Activated effector memory CD4-positive, alpha-beta T cell treated with anti-CD3 and anti-CD28 coated beads, Interleukin-2, amount 50 U/mL, for 16 hours (primary cell): ENCODE measurements at places on chromosomes 5 and 9.

DNA sequence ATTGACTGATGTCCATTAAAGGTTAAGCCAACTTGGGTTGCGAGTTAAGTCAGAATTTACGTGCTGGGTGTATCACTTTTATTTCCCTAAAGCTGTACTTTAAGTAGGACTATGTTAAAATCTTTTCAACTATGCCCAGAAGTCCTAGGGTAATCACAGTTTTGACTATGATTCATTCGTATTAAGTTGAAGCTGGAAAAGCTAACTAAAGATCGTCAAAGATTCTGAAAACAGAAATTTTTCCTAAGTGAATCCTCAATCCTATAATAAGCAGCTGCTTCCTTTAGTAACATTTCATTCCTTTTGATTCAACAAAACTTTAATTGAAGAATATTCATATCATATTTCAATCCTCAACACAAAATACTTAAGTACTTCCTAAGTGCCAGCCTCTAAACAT is 460.4 kb downstream of the ACTL7B start:
- no peak for DNase-seq

DNA sequence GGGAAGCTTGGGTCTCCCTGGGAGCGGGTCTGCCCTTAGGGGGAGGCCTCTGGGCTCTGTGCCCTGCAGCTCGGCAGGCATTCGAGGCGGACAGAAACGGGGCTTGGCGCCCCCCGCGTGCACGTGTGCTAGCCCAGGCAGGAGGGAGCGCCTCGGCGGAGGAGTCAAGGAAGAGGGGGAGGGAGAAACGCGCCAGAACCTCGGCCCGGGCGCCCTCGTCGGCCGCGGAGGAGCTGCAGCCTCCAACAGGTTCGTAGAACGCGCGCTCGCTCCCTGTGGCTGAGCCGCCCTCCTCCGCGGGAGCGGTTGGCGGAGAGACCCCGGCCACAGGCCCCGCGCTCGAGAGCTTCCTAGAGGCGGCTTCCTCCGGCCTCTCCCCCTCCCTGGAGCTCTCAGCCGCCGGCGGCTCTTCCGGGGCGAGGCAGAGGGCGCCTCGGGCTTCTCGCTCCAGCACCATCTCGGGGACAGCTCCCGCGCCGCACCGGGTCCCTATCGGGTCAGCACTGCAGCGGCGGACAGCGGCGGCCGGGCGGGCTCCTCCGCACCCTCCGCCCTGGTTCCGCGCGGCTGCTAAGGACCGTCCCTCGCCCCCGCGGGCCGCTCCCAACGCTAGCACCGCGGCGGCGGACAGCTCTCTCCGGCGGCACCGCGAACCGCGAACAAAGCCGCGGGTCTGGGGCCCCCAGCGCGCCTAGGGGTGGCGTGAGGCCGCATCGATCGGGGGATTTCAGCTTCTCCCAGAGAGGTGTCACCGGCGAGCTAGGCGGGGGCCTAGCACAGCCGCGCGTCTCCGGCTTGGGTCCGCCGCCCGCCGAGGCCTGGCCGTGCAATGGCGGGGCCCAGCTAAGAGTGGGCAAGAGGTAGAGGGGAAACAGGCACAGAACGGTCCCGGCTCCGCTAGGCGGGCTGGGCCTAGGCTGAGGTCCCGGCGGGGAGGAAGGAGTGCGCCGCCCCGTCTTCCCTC is 74.6 kb upstream of the CPLX2 start:
- DNase-seq, result peak; percentile 90

- DNase-seq, result no peak
These were observed 5.5 kb upstream of the MAML1 start for GRCh38 chr5:179727106-179727505.

GRCh38 chr5:59525957-59526356 is 367.6 kb downstream of the PDE4D start:
- DNase-seq, result no peak

DNA sequence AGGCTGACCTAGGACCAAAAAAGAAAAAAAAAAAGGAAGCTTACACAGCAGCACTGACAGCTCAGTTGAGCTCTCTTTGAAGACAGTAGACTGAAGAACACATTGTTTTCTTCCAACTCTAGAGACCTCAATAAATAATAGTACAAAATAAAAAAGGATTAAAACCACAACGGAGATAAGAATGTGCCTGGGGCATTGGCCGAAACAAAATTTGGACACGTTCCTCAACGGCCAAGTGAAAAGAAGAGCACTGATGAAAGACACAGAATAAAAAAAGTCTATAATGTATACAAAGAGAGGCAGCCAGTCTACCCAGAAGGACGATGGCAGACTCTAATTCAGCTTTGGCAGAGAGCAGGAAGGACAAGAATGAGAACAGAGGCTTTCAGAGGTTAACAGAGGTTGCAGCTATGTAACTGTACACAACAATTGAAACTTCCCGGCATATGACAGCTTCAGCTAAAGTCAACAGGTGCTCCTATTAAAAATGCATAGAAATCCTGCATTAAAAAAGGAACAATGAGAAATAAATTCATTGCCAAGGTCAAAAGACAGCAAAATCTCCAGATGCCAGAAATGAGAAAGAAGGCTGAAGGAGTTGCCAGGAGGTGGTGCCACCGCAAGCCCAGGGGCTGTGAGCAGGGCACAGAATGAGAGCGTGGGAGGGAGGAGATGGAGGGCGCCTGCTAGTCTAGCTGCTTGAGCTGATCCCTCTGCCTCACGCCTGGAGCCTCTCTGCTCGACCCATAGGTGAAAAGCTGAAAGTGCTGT is 113.9 kb downstream of the DCP2 start:
- DNase-seq, result no peak

DNA sequence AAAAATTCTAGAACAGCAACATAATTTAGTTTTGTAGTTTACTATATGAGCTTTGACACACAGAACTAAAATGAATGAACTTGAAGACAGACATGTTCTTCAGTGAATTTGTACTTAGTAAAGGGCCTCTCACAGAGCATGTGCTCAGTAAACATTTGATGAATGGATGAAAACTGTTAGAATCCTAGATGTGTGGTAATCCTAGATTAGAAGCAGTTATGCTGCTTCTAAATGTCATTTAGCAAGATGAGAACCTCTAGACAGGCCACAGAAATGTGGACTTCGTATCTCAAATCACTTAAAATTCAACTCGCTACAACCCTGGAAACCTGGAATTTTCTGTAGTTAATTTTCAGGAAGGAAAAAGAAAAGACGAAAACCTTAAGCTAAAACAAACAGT is 8.5 kb downstream of the GOLPH3 start:
- no peak for DNase-seq

GRCh38 chr5:123125962-123126732 is 37.1 kb downstream of the PRDM6 start:
- DNase-seq, result no peak

GRCh38 chr5:56145511-56145910 is 87.6 kb downstream of the ANKRD55 start:
- DNase-seq, result no peak

- no peak for DNase-seq
These were observed 12.3 kb downstream of the MED10 start for GRCh38 chr5:6365977-6366590.

DNA sequence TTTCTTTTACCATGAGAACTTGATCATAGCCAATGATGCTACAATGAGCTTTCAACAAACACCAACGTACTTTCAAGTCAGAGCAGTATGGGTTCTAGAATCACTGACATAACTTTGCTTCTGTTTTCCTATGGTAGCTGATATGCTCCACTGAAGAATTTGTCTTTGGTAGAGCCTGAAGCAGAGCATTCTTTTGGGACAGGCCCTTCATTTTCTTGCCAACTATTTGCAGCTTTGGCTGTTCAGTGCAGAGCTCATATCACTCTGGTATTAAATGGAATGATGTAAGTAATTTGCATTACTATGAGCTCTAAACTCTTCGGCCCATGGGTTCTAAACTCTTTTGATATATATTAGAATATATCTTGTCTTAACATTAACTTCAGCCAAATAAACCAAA is 51.8 kb upstream of the APC start:
- no peak for DNase-seq

- no peak for DNase-seq
These were observed 334.2 kb downstream of the PDE4D start for GRCh38 chr5:59559323-59559722.

GRCh38 chr9:124256517-124257069 is 1.2 kb upstream of the NEK6 start:
- DNase-seq, result no peak

DNA sequence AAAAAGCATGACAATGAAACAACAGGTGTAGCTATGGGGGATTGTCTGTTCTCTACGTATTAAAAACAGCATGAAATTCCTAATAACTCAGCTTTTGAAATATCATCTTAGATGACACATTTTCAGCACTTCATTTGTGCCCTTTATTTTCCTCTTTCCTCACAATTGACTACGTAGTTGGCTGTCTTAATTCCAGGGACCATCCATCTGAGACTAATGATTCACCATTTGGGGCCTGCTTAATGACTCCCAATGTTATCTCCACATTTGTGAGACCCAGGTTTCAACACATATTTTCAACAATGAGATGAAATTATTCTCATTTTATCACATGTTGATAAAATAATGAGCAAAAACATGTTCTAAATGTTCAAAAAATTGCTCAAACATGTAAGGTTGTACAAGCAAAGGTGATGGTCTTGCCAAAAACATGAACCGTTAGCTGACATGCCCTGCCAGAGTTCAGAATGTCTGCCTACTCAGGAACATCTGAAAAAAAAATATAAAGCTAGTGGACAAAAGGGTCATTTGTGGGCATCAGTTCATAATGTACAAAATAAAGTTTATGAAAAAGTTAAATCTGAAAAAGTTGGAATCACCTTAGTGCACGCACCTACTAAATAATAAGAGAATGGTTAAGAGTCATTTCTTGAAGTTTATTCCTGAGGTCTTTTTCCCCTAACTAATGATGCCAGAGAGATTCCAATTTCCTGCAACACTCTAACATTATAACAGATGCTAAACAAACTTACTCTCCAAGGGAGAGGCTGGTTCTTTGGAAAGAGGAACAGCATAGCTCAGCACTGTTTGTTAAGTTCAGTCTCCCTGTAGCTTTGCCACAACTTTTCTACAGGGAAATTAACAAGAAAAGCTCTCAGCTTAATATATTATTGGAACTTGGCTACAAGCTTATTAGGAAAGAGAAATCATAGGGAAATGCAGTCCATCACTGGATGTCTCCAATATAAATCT is 275.5 kb downstream of the SPOCK1 start:
- no peak for DNase-seq

DNA sequence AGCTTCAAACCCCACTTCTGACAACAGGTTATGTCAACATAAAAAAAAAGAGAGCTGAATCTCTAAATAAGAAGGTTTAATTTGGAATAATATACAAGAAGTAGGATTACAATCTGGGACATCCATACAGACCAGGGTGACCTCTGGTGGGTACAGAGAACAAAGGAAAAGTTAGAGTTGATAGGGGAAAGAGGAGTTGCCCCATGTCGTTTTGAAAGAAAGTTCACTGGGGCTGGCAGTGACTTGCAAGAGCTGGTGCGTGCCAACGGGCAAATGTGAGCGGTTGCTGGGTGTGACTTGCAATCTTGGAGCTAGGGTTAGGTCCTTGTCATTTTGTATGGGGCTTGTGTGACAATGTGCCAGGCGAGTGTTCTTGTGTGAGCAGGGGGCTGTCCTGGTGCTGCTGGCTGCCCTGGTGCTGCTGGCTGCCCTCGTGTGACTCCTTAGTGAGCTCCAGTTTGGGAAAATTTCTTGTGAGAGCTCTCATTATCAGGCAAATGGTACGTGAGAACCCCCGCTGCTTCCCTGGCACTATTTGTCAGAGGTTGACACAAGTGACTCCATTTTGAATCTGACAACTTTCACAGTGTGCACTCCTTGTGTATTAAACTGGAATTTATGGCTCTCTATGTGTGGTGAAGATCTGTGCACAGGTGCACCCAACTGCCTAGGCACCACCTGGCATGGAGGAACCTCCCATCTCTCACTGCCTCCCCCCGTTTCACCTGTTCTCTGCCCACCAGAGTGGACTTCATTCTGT is 69.8 kb downstream of the UBE2QL1 start:
- no peak for DNase-seq
